ENCODE measurements at places on chromosomes 2 and 18.
A peak's percentile ranks its signal among the peaks of the same experiment; 100 is the strongest.

DNA sequence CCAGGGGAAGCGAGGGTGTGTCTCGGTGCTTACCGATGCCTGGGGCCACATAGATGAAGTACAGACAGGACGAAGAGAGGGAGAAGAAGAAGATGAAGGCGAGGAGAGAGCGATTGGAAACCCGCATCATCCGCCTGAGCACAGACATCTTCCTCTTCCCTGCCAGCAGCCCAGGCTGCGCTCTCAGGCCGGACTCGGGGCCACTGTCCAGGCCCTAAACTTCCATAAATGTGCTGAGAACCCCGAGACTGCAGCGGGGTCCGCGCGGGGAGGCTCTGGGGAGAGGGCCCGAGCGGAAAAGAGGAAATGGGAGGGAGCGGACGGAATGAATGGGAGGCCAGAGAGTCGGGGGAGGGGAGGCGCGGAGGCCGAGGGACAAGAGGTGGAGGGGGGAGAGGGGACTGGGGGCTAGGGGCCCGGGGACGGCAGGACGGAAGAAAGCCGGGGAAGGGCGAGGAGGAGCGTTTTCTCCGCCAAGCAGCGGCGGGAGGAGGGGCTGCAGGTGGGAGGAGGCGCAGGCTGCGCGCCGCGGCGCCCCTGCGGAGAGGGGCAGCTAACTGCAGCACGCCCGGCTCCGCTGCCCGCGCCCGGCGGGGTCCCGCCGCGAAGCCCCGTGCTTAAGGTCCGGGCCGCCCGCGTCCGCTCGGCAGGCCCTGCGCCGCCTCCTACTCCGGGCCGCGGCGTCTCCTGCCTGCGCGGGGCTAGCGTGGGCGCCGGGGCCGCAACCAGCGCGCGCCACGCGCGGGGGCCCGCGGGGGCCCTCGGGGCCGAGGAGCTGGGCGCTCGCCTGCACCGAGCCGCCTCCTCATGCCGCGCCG lies at the start of gene B4GALT6:
Gene B4GALT6, minus strand, starts transcription at position 303 of the 818 bp plus-strand sequence. Its CDS starts 155 bp downstream, at position 148.
- no peak for DNase-seq

- DNase-seq, result no peak
Measured at GRCh38 chr2:195572895-195573683, 83.9 kb upstream of the SLC39A10 start.

DNA sequence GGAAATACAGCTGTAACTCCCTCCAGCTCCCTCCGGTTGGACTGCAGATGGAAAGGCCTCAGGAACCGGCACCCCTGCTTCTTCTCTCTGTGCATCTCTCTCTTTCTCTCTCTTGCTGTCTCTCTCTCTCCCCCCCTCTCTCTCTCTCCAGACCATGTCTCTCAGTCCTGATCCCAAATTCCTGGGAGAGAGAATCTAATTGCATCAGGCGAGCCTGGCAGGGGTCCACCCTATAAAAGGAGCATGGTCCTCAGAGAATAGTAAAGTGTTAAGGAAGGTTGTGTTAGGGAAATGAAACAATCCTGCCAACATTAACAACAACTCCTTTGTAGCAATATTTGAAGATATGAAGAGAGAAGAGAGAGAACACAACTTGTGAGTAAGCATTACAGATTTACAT lies 36.7 kb downstream of the VIT start:
- DNase-seq, result no peak

DNA sequence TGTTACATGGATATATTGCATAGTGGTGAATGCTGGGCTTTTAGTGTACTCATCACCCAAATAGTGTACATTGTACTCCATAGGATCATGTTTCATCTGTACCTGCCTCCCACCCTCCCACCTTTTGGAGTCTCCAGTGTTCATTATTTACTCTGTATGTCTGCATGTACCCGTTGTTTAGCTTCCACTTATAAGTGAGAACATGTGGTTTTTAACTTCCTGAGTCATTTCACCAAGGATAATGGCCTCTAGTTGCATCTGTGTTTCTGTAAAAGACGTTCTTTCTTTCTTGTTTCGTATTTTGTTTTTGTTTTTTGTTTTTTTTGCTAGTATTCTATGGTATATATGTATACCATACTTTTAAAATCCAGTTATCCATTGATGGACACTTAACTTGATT lies 107.5 kb downstream of the MSTN start:
- no peak for DNase-seq

GRCh38 chr2:96493072-96493471 lies 12.1 kb downstream of the NEURL3 start:
- DNase-seq, result no peak

DNA sequence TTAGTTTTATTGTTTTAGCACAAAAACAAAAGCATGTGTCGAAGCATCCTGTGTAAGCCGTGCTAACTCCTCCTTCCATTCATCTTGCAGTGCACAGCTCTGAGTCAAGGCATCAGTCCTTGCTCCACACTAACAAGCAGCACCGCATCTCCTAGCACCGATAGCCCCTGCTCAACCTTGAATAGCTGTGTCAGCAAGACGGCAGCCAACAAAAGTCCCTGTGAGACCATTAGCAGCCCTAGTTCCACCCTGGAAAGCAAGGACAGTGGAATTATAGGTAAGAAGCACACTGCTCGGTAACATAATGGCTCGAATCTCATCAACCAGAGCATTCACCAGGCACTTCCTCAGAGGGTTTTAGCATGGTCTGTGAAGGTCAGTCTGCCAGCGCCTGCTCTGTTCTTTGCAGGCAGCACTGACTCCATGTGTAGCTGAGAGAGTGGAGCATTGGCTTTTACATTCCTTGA lies 136.2 kb downstream of the WDSUB1 start:
- no peak for DNase-seq

GRCh38 chr2:191521608-191522208 lies 156.2 kb upstream of the NABP1 start:
- no peak for DNase-seq

- DNase-seq, result no peak
Measured at GRCh38 chr2:223040527-223040926, 11.5 kb upstream of the KCNE4 start.

DNA sequence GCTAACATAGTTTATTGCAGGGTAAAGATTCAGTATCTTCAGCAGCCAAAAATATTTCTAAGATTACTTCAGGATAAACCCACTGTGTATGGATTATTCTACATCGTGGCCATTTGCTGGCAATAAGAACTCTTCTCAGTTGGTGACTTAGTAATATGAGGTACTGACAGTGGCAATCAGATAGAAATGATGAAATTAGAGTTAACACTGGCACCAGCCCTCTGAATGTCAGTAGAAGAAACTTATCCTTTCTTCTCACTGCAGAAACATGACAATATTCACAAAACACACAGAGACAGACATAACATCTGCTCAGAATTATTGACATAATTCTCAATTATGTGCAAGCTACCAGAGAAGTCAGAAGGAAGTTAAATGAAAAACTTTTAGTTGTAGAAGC lies 246.3 kb upstream of the COL3A1 start:
- DNase-seq, result no peak

- DNase-seq, result no peak
Measured at GRCh38 chr2:158510887-158511286, 54.1 kb downstream of the PKP4 start.

- peak; percentile 13 for DNase-seq
Measured at GRCh38 chr2:241540771-241541561, 17.6 kb upstream of the BOK start.

GRCh38 chr2:168300460-168300859 lies 53.1 kb upstream of the STK39 start:
- no peak for DNase-seq

- no peak for DNase-seq
Measured at GRCh38 chr2:85732467-85733120, 21.2 kb upstream of the ATOH8 start.

- DNase-seq, result no peak
Measured at GRCh38 chr2:42971947-42972736, 179.8 kb upstream of the HAAO start.

DNA sequence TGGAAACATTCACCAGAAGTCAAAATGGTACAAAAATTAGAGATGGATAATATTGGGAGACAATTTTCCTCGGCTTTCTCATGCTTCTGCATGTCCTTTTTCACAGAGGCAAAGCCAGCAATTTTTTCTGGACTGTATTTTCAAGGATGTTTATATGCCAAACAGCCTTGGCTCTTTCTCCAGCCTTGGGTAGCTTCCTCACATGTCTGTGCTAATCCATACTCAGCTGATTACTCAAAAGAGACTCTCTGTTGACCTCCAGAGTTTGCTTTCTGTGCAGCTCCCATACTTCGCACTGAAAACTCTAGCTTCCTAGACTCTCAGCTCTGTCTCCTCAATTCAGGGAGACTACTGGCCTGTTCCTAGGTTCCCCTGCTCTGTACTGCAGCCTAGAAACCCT lies 10.6 kb downstream of the C18orf63 start:
- DNase-seq, result no peak

DNA sequence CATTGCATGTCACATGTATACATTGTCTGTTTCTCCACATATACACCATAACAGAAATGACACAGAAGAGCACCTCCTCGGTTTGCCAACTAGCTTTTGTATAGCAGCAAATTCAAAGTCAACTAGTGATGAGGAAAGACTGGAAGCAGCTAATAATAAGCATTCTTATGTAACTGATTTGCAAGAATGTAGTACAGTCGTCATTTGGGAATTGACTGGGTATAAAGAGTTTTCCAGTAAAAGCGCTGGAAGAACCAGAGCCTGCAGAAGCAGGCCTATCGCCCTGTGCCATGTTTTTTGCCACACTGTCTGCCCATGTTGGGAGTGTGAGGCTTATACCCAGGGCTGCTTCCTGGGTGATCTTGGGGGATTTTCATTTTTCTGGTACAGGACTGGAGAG lies 310.6 kb downstream of the GBX2 start:
- DNase-seq, result no peak

DNA sequence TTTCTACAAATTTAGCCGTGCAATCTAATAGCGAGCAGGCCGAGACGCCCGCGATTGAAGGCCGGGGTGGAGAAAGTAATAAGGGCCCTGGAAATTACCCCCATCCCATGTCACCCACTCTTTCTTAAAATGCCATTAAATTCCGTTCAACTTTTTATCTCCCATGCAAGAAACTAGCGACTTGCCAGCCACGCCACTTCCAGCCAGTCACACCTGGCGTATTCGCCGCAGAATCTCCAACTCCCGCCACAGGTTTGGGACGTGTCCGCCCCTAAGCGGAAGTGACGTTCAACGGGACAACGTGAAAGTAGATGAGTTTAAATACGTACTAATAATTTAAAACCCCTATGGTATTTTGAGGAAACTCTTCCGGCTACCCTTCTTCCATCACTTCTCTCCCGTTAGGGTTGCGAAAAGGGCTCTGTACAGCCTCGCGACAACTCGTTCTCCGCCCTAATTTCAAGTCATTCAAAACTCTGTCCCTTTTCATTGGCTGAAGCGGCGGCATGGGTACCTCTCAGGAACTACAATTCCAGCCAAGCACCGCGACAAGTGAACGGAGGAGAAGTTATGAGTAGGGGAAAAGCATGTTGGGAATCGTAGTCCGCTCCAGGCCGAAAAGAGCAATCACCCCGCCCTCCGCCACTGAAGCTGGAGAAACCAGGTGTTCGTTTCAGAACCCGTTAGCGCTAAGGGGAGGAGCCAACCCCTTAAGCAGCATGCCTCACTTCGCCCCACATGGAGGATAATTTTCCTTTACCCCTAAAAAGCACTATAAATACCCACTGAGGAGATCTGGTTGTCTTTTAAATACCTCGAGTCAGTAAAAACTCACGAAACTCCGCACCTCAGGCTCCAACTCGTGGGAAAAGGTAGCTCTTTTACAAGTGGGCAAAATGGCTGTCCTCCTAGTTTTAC lies at the start of gene ZRANB3:
Gene ZRANB3, minus strand, starts transcription at position 906 of the 918 bp plus-strand sequence.
- peak; percentile 96 for DNase-seq

GRCh38 chr18:7677001-7677400 lies 109.9 kb downstream of the PTPRM start:
- DNase-seq, result peak; percentile 14

DNA sequence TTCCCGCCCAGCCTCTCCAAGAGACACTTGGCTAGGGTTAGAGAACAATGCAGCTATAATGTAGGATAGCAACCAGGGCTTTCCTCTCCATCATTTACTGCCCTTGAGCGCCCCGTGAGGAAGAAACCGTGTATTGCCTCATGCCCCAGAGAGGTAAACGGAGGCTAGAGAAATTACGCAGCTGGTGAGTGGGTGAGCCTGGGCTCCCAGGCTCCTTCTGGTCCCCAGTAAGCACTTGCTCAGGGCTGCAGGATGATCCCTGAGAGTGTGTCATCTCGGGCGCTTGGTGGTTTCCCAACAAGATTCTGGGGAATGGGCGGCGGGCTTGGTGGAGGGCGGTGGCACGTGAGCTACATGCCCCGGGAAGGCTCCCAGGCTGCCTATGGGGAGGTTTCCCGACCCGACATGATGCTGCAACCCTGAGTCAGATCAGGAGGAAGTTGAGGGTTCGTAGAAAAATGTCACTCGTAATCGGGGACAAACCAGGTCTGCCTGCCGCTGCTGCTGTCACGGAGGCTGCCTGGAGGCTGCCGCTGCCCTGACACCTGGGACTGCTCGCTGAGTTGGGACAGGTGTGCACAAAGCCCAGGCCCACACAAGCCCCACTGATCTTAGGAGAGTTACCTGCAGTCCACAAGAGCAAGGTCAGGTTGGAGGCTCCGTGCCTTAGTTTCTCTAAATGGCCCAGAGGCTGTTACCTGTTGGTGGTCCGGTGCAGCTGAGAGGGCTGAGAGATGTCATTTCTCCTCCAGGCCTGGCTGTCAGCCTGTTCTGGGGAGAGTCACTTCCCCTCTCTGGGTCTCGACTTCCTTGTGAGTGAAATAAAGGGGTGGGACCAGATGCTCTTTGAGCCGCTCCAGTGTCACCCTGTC lies at the start of gene GPR55:
Gene GPR55, minus strand, starts transcription at position 773 of the 872 bp plus-strand sequence. CDS start 14,280 bp downstream, outside the sequence.
- no peak for DNase-seq

- no peak for DNase-seq
Measured at GRCh38 chr18:79862562-79862961, 64.8 kb downstream of the KCNG2 start.

DNA sequence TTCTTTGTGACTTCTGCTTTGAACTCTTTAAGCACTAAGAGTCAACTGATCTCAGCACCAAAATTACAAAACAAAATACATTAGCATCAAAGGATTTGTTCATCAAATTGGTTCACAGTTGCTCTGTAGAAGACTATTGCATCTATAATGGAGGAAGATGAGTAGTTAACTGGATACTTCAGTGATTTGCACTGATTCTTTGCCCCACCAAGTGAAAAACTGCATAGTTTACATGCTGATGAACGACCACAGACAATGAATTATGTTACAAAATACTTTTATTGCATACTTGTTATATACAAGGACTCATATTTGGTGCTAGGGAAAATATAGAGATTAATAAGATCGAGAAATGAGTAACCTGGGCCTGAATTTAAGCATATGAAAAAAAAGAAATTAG lies 107.2 kb downstream of the SCG2 start:
- no peak for DNase-seq

- no peak for DNase-seq
Measured at GRCh38 chr18:78683191-78684010, 296.2 kb upstream of the SALL3 start.

GRCh38 chr2:25701801-25702200 lies 28.4 kb upstream of the DTNB start:
- DNase-seq, result no peak

DNA sequence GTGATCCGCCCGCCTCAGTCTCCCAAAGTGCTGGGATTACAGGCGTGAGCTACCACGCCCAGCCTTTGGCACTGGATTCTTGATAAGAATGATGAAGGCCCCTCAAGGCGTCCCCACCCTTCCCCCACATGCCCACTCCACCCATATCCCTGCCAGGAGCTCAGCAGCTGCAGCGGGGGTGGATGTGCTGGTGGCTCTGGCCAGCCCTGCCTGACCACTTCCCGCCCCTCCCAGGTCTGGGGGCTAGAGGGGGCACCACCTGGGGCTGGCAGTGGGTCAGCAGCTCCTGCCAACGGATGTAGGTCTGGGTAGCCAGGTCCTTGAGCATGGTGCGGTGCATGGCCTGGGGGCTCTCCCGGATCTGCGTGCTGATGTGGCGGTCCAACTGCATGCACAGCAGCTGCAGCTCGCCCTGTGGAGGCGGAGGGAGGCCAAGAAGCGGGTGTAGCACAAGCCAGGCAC lies 7.8 kb upstream of the SEMA4C start:
- no peak for DNase-seq
